ENCODE measurements at places on chromosomes 1 and 21.

DNA sequence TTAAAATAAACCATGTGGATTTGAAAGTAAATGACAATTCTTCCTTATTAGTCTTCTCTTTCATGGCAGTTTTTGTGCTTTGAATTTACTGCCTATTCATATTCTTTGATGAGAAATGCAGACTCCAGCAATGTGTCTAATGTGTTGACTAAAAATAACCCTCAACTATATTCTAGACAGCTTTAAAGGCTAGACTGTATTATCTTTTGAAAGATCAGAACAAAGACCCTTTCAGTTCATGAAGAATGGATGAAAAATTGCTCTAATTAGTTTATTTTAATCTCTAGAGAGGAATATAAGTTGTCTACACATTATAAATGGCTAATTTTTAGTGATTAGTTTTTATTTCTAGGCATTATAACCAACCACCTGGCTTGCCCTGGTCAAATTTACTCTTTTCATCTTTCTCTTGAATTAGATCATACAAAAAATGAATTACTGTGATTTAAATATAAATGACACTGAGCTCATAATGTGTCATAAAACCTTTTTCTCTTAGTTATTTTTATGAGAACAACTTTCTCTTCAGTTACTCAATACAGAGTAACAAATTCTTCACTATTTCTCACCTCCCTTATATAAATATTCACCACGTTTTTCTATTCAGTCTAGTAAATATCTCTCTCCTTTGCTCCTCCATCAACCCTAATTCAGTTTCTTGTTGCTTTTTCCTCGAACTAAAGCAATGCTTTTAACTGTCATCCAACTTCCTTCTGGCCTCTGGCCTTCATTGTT is 428.5 kb upstream of the TMPRSS15 start:
- H3K27ac ChIP-seq: no peak overlapping the region
- no peak for DNase-seq

DNA sequence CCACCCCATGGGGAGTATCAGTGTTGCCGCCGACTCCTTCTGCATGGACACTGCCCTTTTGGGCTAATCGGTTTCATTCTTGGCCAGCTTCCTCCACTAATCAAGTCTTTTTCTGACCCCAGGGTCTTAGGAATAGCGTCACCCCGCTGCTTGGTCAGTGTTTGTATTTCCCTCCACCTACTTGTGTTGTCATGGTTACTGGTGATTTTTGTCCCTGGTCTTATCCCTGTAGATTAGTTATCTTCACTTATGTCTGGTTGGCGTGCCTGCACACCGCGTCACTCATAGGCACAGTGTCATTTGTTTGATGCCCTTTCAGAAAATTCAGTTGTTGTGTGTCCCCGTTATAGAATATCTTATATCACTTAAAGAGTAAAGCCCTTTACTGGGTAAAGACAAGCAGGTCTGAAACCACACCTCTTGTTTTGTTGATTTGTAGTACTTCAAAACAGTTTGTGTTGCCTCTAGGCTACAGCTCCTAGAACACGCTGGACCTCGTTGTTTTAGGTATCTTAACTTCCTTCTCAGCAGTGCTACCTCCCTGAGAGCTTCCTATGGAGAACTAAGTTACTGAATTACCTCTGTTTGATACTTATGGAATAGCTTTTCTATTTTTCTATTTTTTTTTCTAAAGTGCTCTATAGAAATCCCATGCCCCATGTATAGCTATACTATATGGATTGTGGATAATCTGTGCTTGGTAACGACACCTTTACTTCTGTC is 868 bp downstream of the PPP1R12B start:
- peak overlapping the region; percentile 52 for H3K27ac ChIP-seq
- H3K36me3 ChIP-seq: no peaks in the 10 kb centered on the region
- peak; percentile 81 for DNase-seq
- H3K27me3 ChIP-seq: no peaks in the 10 kb centered on the region

DNA sequence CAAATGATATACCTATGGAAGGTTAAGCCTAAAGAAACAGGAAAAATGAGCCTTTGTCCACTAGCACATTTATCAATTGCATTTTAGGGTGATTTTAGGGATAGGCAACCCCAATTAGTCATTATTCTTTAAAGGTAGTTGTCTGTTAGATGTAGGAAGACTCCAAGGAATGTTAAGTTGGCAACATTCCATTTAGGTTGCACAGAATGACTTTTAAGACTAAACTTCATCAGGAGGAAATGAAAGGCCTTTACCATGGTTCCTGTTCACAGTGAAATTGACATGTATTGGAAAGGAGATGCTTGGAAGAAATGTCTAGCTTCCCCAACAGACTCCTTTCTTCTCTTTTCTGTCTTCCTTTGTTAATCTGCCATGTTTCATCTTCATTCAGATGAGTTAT is 1.6 kb upstream of the APOBEC4 start:
- no peak overlapping the region for H3K4me3 ChIP-seq
- H3K27ac ChIP-seq: no peak overlapping the region
- H3K4me1 ChIP-seq: peaks cover 27% of the 10 kb centered on the region
- H3K36me3 ChIP-seq: no peaks in the 10 kb centered on the region
- no peak for DNase-seq

DNA sequence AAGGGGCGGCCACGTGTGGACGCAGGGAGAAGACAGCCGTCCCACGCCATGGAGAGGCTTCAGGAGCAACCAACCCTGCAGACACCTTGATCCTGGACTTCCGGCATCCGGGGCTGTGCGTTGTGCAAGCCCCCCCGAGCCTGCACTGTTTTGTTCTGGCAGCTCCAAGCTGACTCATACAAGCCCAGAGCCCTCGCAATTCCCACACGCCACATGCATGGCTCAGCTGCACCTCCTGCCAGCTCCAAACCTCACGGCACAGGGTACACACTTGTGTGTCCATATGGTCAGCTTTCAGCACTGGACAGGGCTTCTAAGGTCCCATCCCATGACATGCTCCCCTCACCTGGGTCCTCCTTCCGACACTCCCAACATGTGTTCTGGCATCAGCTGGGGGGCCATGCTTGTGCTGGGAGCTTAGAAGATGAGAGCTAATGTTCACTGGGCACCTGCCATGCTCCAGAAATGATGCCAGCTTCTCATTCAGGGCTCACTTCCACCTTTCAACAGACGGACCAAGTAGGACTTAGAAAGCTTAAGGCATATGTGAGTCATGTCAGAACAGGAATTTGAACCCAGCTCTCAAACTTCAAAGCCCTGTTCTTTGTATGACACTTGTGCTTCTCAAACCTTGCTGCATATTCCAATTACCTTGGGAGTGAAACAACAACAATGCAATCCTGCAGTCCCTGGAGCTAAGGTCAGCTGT is 137.3 kb downstream of the PGBD5 start:
- H3K27me3 ChIP-seq: peaks cover 4% of the 10 kb centered on the region
- no peak overlapping the region for H3K27ac ChIP-seq
- H3K36me3 ChIP-seq: no peaks in the 10 kb centered on the region

- peaks cover 4% of the 10 kb centered on the region for H3K4me1 ChIP-seq
- no peaks in the 10 kb centered on the region for H3K27me3 ChIP-seq
- H3K27ac ChIP-seq: no peak overlapping the region
- no peaks in the 10 kb centered on the region for H3K36me3 ChIP-seq
Measured at GRCh38 chr1:85623061-85623471, 42.5 kb downstream of the CCN1 start.

GRCh38 chr1:1100296-1100695 is 15.6 kb downstream of the C1orf159 start:
- no peak overlapping the region for H3K27ac ChIP-seq
- no peak overlapping the region for H3K4me3 ChIP-seq
- H3K4me1 ChIP-seq: no peaks in the 10 kb centered on the region
- H3K36me3 ChIP-seq: no peaks in the 10 kb centered on the region
- no peaks in the 10 kb centered on the region for H3K27me3 ChIP-seq

DNA sequence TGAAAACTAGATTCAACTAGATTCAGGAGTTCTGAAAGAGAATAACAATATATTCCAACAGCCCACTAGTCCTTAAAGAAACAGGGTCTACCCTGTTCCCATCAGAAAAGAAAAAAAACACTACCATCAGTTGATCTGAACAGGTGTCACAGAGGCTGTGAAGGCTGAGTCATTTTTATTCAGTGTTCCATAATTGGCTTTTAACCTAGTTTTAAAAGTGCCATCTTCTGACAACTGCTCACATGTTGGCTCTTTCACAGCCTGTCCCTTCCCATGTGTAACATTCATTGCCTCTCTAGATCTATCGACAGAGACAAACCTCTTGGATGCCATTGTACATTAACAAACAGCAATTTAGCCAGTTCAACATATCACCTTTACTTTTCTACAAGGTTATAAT is 243.7 kb downstream of the TBX15 start:
- H3K4me3 ChIP-seq: no peak overlapping the region
- DNase-seq: no peak
- H3K27ac ChIP-seq: no peak overlapping the region
- H3K36me3 ChIP-seq: no peaks in the 10 kb centered on the region
- H3K4me1 ChIP-seq: no peaks in the 10 kb centered on the region
- no peaks in the 10 kb centered on the region for H3K27me3 ChIP-seq

DNA sequence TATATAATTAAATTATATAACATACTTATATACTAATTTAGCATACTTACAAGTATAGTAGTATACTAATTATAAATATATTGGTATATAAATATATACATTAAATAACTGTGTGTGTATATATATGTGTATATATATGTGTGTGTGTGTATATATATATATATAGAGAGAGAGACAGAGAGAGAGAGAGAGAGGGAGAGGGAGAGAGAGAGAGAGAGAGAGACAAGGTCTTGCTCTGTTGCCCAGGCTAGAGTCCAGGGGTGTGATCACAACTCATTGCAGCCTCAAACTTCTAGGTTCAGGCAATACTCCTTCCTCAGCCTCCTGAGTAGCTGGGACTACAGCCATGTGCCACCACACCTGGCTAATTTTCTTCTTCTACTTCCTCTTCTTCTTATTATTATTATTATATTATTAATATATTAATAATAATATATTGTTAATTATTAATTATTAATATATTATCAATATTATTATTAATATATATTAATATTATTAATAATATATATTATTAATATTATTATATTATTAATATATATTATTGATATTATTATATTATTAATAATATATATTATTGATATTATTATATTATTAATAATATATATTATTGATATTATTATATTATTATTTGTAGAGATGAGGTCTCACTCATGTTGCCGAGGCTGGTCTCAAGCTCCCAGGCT is 185.5 kb downstream of the CRB1 start:
- no peak overlapping the region for H3K27ac ChIP-seq
- no peak overlapping the region for H3K4me3 ChIP-seq
- H3K36me3 ChIP-seq: no peaks in the 10 kb centered on the region
- no peaks in the 10 kb centered on the region for H3K4me1 ChIP-seq

DNA sequence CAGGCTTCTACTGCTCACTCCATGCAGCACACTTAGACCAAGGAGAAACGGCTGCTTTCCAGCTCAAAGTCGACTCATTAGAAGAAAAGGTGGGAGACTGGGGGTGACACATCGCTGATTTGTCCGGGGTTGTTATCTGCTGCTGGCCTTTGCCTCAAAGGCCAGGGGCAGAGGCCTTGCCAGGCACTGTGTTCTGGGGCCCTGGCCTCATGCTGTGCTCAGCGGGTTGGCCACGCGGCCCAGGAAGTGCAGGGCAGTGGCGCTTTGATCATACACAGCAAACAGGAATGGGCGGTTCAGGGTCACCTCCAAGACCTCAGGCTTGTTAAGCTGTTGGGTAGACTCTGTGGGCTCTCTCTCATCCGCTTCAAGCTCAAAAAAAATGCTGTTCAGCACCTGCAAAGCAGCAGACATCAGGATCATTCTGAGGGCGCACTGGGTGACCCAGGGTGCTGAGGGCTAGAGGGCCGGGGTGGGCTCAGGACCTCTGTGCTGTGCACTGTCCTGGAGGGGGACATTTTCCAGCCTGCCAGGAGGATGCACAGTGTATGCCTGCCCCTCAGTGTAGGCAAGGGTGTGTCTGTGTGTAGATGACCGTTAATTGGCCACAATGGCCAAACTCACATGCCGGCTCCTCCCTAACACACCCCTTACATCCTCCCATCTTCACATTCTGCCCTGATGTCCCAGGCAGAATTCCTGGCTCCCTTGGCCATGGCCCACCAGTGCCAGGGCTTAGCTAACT is 10.8 kb downstream of the AGT start:
- H3K36me3 ChIP-seq: no peaks in the 10 kb centered on the region
- H3K4me3 ChIP-seq: no peak overlapping the region
- no peak overlapping the region for H3K27ac ChIP-seq
- no peaks in the 10 kb centered on the region for H3K4me1 ChIP-seq
- DNase-seq: no peak

GRCh38 chr1:206736878-206737728 is 33.5 kb upstream of the IL19 start:
- peaks cover 13% of the 10 kb centered on the region for H3K4me1 ChIP-seq
- H3K4me3 ChIP-seq: no peak overlapping the region
- no peaks in the 10 kb centered on the region for H3K27me3 ChIP-seq
- H3K27ac ChIP-seq: no peak overlapping the region

DNA sequence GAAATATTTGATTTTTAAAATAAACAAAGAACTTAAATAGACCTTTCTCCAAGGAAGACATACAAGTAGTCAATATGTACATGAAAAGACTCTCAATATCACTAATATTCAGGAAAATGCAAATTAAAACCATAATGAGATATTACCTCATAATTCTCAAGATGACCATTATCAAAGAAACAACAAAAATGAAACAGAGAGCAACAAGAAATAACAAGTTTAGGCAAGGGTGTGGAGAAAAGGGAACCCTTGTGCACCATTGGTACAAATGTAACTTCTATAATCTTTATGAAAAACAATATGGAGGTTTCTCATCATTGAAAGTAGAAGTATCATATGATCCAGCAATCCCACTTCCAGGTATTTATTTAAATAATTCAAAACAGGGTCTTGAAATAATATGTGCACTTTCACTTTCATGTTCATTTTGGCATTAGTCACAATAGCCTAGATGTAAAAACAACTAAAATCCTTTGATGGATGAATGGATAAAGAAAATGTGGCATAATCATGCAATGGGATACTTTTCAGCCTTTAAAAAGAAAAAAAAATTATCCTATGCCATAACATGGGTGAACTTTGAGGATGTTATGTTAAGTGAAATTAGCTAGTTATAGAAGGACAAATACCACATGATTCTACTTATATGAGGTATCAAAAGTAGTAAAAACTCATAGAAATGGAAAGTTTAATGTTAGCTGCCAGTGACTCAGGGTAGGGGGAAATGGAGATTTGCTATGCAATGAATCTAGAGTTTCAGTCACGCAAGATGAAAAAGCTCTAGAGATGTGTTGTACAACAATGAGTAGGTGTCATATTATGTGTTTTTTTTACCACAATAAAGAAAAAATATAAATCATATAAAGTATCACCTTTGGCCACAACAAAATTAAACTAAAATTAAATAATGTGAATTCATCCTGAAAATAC is 114.5 kb upstream of the LYPLAL1 start:
- H3K4me3 ChIP-seq: no peak overlapping the region
- H3K27ac ChIP-seq: no peak overlapping the region
- no peaks in the 10 kb centered on the region for H3K27me3 ChIP-seq
- no peaks in the 10 kb centered on the region for H3K4me1 ChIP-seq

DNA sequence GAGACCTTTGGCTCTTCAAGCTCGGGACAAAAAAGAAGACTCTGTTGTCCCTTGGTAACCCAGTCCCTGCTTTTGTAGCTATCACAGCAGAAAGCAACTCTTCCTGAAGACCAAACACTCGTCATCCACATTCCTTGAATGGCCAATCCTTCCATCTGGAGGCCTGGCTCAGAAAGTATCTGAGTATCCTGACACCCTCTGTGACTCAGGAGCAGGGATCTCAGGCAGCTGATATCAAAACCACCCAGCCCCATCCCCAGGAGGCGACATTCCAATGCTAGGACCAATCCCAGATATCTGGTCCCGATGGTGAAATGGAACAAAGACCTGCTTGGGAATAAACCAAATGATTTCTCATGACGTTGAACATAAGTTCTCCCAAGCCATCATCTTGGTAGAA is 112.5 kb downstream of the TAS1R2 start:
- H3K27ac ChIP-seq: no peak overlapping the region
- no peaks in the 10 kb centered on the region for H3K4me1 ChIP-seq
- no peak overlapping the region for H3K4me3 ChIP-seq
- H3K36me3 ChIP-seq: no peaks in the 10 kb centered on the region
- DNase-seq: no peak
